GOT3 (cell line): ENCODE measurements at places on chromosomes 12 and 14.

GRCh38 chr14:101029668-101030290, 126.3 kb upstream of the RTL1 start:
- DNase-seq: no peak

DNA sequence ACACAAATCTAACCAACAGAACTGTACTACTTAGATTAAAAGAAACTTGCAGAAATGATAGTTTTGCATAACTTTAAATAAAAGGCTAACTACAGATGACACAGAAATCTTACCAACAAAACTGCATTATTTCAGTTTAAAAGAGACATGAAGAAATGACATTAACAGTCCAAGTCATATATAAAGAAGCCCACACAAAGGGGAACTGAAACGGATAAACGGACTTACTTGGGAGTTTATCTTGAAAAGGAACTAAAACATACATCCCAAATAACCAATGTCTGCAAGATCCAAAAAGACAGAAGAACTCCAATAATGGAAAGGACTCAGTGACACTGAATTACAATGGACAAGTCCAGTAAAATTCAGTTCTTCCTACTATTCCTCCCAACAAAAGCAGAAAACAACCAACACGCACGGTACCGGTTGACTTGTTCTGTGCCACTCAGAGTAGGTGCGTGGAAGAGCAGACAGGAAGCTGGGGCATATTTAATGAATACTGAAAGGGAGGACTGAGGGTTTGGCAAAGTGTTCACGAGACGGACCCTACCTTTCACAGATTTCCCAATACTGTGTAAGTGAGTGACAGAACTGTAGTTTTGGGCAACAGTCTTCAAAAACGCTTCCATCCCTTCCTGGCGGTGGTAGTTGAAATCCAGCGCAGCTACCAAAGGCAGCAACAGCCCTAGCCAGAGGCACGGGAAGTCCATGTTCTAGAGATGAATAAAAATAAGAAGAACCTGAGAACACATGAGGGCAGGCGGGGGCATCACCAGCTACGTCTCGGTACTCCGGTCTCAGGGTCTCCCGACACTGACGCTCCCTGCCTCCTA, 627 bp downstream of the CPM start:
- DNase-seq: no peak

GRCh38 chr12:4031703-4032291, 158.6 kb upstream of the PARP11 start:
- DNase-seq: no peak

GRCh38 chr12:111359231-111359913, 9.5 kb downstream of the PHETA1 start:
- DNase-seq: no peak

DNA sequence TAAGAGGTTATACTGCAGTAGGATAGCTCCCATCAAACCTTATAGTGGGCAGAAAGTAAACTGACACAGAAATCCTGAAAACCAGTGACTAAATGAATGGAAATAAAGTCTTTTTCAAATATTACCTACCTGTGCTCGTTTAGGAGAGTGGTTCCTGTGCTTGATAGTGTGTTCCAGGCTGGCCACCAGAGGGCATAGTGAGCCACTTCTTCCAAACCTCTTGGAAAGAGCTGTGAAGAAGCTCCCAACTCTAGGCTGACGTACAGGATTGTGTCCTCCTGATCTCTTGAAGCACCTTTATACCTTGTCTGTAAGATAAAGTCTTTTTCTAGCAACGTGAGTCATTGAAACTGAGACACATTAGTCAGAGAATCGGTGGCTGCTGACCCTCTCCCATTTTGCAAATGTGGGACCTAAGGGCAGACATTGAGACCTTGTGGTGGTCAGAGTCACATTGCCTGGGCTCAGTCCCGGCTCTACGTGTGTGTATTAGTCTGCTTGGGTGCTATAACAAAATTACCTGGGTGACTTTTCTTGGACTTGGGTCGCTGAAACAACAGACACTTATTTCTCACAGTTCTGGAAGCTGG, 17.6 kb downstream of the TDP1 start:
- DNase-seq: no peak

DNA sequence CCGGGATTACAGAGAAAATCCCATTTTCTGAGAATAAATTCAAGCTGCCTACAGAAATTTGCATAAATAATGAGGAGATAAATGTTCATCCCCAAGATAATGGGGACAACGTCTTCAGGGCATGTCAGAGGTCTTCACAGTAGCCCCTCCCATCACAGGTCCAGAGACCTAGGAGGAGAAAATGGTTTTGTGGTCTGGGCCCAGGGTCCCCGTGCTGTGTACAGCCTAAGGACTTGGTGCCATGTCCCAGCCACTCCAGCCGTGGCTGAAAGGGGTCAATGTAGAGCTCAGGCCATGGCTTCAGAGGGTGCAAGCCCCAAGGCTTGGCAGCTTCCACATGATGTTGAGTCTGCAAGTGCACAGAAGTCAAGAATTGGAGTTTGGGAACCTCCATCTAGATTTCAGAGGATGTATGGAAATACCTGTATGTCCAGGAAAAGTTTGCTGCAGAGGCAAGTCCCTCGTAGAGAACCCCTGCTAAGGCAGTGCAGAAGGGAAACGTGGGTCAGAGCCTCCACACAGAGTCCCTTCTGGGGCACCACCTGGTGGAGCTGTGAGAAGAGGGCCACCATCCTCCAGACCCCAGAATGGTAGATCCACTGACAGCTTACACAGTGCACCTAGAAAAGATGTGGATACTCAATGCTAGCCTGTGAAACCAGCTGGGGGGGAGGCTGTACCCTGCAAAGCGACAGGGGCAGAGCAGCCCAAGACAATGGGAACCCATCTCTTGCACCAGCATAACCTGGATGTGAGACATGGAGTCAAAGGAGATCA, 176.3 kb downstream of the RASSF9 start:
- no peak for DNase-seq

GRCh38 chr12:107461222-107461975, 224.2 kb upstream of the PWP1 start:
- no peak for DNase-seq

GRCh38 chr14:93972618-93973205, 3.7 kb downstream of the ASB2 start:
- DNase-seq: no peak

- no peak for DNase-seq
These were observed 592.5 kb upstream of the NOVA1 start for GRCh38 chr14:27190296-27190695.

DNA sequence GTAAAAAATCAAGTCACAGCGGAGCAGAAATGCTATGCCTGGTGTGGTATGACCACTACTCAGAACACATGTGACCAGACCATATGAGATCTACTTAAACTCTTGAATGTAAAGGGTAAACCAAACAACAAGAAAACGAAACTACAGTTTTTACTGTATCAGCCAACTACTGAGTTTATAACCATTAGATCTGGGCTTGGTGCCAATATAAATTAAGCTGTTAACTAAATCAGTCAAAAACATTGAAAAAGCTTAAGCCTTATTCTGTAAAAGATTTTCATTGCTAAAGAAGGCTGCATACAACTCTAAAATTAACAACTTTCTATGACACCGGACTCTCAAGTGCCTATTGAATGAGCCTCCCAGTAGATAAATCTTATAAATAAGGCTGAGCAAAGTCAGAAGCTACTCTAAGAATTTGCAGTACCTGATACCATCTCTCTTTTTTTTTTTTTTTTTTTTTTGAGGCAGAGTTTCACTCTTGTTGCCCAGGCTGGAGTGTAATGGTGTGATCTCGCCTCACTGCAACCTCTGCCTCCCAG, 35.4 kb downstream of the SPTLC2 start:
- no peak for DNase-seq

DNA sequence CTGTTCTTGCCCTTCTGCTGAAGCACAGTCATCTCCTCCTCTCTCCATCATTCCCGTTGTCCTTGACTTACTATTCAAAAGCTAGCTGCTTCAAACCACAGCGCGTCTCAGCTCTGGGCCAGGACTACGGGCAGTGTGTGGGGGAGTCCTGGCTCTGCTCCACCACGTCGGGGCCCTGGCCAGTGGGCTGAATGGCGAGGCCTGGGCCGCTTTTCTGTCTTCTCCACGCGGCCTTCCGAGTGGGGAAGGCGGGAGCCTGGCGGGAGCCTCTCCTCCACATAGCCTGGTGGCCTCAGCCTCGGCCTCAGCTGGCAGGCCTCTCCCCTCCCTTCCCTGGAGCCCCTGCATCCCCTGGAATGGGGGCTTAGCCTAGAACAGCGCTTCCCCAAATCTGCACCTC, 16.5 kb downstream of the ANKRD9 start:
- no peak for DNase-seq

GRCh38 chr14:30972882-30973582, 52.4 kb upstream of the AP4S1 start:
- DNase-seq: no peak

GRCh38 chr12:104485651-104486362, 29.1 kb downstream of the CHST11 start:
- DNase-seq: no peak

GRCh38 chr12:52703424-52703823, at the start of gene KRT77:
Gene KRT77, minus strand, starts transcription at chr12:52703524. Its CDS starts 90 bp downstream, at chr12:52703434.
- DNase-seq: no peak

DNA sequence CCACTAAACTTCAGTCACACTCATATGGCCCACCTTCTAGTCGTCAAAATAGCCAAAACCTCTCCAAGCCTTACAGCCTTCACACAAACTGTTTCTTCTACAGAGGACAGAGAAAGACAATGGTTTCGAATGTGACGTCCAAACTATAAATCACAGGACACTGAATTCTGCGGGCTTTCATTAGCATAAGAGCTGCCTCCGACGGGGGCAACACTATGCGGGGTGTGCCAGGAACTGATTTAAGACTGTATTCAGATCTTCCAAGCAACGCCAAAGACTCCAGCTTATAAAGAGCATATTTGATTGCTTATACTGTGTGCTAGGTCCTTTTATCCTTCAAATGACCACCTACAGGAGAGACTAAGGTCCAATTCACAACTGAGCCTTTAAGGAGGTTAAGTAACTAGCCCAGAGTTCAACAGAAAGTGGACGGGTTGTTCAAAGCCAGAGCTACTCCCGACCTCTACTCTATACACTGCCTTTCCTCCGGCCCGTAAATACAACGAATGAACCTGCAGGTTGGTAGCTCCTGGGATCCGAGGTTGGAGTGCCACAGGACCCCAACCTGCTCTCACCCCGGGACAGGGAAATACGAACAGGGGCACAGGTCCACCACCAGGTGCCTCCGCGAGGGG, 575 bp downstream of the L2HGDH start:
- no peak for DNase-seq

GRCh38 chr12:4418913-4419312, 26.7 kb downstream of the FGF6 start:
- no peak for DNase-seq

DNA sequence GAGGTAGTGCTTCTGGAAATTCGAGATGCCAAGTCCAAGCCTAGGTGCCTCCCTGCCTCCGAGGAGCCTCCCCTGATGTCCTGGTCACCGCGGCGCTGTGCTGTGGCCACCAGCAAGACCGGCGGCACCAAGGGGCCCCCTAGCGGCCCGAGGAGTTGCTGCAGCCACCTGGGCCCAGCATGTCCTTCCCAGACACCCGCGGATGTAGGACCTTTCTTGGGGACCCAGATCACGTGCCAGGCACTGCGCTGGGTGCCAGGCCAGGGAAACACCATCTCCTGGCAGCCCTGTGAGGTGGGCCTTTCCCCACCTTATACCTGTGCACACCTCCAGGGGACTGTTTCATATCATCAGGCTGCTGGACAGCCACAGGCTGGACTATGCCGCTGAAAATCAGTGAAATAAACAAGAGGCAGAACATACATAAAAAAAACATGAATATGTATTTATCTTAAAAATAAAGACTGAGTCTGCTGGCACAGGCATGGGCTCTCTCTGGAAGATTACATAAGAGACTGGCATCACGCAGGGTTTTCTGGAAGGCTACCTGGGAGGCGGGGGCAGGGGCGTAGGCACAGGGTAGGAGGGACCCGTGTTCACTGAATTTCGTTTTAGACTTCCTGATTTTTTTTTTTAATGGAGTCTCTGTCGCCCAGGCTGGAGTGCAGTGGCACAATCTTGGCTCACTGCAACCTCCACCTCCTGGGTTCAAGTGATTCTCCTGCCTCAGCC, 15.9 kb upstream of the HHIPL1 start:
- no peak for DNase-seq

DNA sequence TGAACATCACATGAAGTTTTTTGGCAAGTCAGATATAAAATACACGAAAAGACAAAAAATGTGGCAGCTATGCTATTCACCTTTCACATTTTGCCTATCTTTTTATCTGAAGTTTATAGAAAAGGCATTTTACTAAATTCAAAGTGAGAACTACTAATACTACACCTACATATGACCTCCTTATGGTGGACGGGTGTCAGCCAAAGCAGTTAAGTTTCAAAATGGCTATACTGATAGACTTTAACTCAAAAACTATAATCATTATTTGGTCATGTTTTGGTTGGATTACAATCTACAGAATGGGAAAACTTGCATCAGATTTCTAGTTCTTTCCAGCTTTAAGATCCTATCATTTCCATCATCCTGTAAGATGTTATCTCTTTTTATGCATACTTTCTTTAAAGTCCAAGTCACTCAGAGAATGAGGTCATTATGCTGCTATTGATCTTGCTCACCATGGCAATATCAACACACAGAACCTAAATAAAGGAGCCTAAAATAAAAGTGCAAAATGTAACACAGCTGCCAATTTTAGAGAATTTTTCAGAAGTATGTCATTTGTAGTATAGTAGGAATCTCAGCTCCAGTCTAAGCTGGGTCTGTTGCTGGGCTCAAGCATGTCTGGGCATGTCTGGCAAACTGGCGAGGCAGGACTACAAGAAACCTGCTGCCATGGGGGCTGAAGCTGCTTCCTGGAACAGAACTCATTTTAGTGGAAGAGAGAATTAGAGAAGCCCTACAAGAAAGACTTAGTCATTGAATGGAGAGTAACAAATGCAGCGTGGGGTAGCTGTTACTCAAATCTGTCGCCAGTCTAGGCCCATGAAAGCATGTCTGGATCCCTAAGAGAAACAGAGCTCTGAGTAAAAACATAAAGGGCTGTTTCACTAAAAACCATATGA, 7.6 kb upstream of the AEBP2 start:
- DNase-seq: no peak

GRCh38 chr12:54417712-54418440, 1.2 kb downstream of the ITGA5 start:
- DNase-seq: no peak
